ENCODE measurements at places on chromosomes 13 and 19. TPM values are rescaled to one million over a fixed set of nuclear protein-coding genes. Genes with fewer than 3 reads are reported as not detected.

The ZNF426 gene
- 1.2 TPM for total RNA-seq

The ZAR1L gene
- not detected for total RNA-seq

The MBD3L2 gene
- total RNA-seq: not detected

The ZNF90 gene
- not detected for total RNA-seq

The CEACAM6 gene
- 18.9 TPM for total RNA-seq

All from A549 treated with dexamethasone at 1 μM for 4 hours (cell line).